CD4-positive, alpha-beta T cell treated with Interleukin-17A for 1 hour (primary cell): ENCODE measurements at places on chromosomes 13 and 19.

- peak; percentile 38 for DNase-seq
Observed at GRCh38 chr13:30978981-30979956, 46.8 kb downstream of the TEX26 start.

DNA sequence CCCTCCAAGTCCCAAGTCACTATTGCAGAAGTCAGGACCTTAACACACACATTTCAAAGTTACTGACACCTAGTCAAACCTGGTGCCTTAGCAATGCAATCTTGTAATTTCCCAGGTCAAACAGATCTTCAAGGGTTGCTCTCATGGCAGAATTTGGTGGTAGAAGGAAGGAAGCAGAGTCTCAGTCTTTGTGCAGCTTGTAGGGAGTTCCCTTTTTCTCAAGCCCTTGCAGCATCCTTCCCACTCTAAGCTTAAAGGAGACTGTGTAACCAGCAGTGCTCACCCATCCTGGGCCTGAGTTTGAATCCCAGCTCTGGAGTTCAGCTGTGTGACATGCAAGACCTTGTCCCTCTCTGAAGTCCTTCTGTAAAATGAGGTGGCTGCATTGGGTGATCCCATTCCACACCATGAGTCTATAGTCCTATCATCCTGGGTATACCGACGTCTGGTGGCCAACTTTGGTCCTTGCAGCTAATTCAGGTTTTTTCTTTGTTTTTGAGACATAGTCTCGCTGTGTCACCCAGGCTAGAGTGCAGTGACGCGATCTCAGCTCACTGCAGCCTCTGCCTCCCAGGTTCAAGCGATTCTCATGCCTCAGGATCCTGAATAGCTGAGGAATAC lies 9.8 kb downstream of the SIGLEC10 start:
- peak; percentile 61 for DNase-seq

DNA sequence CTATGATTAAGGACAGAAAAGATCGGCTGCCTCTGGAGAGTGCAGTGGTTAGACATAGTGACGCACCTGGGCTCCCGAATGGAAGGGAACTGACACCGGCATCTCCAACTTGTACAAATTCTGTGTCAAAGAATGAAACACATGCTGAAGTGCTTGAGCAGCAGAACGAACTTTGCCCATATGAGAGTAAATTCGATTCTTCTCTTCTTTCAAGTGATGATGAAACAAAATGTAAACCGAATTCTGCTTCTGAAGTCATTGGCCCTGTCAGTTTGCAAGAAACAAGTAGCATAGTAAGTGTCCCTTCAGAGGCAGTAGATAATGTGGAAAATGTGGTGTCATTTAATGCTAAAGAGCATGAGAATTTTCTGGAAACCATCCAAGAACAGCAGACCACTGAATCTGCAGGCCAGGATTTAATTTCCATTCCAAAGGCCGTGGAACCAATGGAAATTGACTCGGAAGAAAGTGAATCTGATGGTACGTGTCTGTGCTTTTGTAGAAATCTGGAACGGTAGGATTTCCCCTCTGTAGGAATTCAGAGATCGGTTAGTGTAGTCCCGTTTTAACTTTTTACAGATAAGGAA lies 16.9 kb downstream of the ERCC5 start:
- no peak for DNase-seq

- DNase-seq: no peak
Observed at GRCh38 chr19:30557212-30557611, 185.0 kb downstream of the ZNF536 start.

- peak; percentile 60 for DNase-seq
Observed at GRCh38 chr19:31356587-31357314, 7.5 kb upstream of the TSHZ3 start.

GRCh38 chr19:10230173-10230860 lies 814 bp downstream of the S1PR2 start:
- peak; percentile 83 for DNase-seq

DNA sequence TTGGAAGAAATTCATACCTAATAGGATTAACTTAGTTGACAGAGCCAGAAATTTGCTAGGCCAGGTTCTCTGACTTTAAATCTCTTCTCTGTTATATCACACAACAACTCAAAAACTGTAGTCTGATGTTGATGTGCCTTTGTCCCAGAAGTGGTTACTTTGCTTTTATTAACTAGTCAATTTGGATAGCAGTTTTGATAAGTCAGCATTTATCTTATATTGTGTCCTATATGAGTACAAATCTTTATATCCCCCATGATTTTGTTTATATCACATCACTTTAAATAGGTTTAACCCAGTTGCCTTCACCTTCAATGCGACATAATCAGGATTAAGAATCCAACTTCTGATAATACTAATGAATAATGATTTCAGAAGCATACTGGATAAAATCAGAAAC lies 459.3 kb downstream of the GPC6 start:
- no peak for DNase-seq

DNA sequence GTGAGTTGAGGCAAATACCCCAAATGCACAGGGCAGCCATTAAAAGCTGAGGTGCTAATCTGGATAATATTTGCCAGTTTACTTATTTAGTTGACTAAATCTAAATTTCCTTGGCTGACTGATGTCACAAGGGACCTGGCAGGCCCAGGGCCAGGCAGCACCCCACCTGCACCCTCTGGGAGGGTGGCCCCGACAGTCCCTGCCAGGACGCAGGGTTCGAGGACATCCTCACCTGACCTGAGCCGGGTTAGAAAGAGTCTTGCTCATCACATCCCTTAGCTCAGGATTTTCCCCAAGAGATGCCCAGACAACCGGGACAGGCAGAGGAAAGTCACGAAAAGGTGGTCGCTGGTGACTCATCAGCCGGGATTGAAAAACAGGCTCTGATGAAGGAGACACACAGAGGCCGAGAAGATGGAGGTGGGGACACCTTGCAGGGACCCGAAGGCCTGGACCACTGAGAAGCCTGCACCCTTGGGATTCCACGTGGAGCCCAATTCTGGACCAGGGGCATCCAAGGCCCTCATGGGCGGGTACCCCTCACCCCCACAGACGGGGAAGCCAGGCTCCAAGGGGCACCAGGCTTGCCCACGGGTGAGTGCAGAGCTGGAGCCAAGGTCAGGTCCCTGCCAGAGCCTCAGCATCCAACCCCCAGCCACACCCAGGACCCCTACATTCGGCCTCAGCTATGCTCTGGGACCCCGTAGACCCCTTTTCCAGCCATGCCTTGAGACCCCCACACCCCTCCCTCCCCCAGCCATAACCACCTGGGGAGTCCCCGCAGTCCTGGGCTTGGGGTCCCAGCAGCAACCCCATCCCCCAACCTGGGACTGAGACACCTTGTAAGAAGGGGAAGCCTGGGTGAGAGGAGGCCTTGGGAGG lies 103.2 kb downstream of the SOX1 start:
- DNase-seq: no peak

DNA sequence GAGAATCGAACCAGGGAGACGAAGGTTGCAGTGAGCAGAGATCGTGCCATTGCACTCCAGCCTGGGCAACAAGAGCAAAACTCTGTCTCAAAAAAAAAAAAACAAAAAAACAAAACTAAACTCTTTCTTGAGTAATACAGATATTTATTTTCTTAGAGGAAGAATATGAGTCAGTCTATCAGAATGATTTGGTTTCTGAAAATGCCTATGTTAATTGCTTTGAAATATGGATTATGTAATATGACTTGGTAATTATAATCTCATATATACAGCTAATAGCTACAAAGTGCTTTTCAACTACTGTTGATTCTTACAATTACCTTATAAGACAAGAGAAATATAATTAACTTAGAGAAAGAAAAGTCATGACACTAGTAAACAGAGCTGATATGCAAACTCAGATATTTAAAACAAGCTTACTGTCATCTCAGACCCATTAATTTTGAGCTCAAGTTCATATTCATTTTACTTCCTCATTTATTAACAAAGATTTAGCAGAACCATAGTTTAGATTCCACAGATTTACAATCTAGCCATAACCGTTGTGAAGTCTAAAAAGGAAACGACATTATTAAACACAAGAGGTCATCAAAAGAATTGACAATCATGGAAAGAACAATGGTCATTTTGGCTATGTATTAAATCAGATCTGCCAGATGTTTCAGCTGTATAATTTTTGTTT lies 88.0 kb downstream of the TBC1D4 start:
- no peak for DNase-seq

- no peak for DNase-seq
Observed at GRCh38 chr19:16116067-16116466, 4.4 kb downstream of the RAB8A start.

- no peak for DNase-seq
Observed at GRCh38 chr13:59879281-59879680, 284.4 kb downstream of the DIAPH3 start.
